Activated naive CD8-positive, alpha-beta T cell treated with anti-CD3 and anti-CD28 coated beads for 36 hours (primary cell): ENCODE measurements at places on chromosomes 7 and 10. TPM values are rescaled to one million over a fixed set of nuclear protein-coding genes. Genes with fewer than 3 reads are reported as not detected.

GRCh38 chr7:76202666-76203030, 952 bp downstream of the SRRM3 start:
- DNase-seq = no peak

DNA sequence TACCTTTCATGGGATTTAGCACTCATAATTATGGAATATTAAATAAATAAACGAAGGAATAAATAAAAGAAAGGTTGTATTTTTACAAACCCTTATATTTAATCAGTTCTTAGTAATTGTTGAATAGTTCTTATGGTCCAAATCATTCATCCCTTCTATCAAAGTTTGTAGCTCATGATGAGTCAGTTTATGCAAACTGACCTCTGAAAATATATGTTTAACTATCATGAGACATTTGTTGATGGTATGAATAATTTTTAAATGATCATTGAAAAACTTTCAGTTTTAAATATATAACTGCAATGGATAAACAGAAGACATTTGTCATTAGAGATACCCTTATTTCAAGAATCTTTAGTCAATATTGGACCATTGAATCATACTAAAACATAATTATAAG, 411.2 kb upstream of the LRRTM3 start:
- DNase-seq = no peak

- DNase-seq = no peak
Observed at GRCh38 chr10:1187855-1188557, 131.8 kb downstream of the WDR37 start.

- no peak for DNase-seq
Observed at GRCh38 chr10:113055458-113055857, 105.4 kb downstream of the TCF7L2 start.

GRCh38 chr10:63466144-63466935, 563 bp upstream of the JMJD1C start:
- peak; percentile 28 for DNase-seq

- no peak for DNase-seq
Observed at GRCh38 chr7:134809616-134810015, 30.2 kb downstream of the CALD1 start.

DNA sequence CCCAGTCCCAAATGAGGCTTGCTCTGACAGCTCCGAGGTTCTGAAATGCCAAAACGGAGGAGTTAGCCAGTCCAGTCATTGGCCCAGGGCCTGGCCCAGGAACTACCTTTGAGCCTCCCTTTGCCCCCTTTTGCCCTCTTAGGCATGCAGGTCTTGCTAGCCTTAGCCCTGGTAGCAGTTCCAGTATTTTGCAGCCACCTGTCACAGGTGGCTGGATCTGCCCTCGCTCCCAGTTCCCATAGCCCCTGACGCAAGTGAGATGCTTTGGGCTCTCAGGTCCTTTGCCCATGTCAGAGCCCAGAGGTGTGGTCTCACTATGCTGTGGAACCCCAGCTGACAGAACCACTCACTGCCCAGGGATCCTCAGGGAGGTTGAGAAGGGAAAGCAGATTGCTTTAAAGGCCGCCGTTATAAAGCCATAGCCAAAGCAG, 42.0 kb downstream of the GPRIN2 start:
- no peak for DNase-seq

DNA sequence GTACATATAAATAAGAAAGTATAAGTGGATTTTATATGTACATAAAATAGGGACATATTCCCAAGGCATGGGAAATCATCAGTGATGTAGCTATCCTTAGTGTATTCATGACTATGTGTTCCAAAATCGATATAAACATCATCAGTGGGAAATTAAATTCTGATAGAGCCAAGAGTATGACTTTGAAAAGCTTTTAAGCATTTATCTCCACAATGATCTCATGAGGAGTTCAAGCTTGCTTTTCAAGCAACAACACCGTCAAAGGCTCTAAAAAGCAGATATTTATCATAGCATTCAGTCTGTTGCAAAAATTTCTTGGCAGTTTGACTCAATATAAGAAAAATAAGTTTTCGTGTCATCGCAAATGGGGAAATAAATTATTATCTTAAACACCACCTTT, 14.5 kb upstream of the NEBL start:
- no peak for DNase-seq

- DNase-seq = no peak
Observed at GRCh38 chr7:1844336-1844950, 174.4 kb downstream of the ELFN1 start.

The CYP2W1 gene
- total RNA-seq = not detected

The EPO gene
- total RNA-seq = not detected
